ENCODE measurements at places on chromosomes 7 and 10.

DNA sequence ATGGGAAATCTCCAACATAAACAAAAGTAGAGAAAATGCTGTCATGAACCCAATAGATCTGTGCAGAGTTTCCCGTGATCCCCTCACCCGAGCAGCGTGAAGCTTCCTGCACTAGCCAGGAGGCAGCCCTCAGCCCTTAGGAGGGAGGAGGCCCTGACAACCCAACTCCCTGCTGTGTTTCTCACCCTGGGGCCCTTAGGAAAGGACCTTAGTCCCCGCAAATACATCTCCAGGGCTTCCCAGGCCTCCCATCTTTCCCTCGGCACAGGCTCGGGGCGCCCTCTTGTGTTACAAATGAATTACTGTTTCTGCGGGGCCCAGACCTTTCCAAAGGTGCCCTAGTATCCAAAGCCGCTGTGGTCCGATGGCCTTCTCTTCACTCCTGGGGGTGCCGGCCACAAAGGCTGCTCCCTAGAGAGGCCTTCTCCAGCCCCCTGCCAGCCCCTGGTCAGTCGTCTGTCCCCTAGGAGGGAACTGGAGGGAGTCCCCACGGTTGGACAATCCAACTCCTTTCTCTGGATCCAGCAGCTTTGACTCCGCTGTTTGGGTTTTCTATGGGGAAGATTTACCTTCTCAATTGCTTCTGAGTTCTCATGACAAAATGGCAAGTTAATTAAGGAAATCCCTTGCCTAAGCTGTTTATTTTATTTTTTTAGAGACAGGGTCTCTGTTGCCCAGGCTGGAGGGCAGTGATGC lies 49.9 kb upstream of the SH2B2 start:
- DNase-seq, result peak; percentile 19

- DNase-seq, result no peak
Observed at GRCh38 chr10:1063232-1063865, 7.2 kb downstream of the WDR37 start.

- no peak for DNase-seq
Observed at GRCh38 chr7:137036768-137037167, 168.3 kb downstream of the CHRM2 start.

DNA sequence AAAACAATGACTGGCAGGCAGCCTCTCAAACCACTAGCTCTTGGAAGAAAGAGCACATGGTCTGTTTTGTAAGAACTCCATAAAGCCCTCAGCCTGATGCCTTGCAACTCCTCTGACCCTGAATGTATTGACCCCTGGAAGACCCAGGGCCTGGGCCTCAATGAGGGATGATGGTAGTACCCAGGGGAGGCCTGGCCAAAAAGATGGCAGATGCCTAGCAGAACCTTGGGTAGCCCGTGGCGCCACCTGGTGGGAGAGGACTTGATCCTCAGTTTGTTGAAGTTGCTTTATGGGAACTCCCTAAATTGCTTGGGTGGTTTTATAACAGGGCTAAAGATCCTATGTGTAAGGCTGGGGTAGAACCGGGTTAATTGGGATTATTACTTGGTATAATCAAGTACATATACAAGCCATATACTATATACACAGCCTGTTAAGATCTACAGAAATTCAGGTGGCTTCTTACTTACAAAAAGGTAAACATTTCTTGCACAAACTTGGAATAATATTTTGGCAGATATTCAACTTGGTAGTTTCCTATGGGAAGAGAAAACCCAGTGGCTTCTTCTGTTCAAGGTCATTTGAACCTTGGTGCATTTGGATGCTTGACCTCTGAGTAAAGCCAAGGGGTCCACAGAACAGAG lies 95.8 kb upstream of the CACUL1 start:
- DNase-seq, result peak; percentile 44

DNA sequence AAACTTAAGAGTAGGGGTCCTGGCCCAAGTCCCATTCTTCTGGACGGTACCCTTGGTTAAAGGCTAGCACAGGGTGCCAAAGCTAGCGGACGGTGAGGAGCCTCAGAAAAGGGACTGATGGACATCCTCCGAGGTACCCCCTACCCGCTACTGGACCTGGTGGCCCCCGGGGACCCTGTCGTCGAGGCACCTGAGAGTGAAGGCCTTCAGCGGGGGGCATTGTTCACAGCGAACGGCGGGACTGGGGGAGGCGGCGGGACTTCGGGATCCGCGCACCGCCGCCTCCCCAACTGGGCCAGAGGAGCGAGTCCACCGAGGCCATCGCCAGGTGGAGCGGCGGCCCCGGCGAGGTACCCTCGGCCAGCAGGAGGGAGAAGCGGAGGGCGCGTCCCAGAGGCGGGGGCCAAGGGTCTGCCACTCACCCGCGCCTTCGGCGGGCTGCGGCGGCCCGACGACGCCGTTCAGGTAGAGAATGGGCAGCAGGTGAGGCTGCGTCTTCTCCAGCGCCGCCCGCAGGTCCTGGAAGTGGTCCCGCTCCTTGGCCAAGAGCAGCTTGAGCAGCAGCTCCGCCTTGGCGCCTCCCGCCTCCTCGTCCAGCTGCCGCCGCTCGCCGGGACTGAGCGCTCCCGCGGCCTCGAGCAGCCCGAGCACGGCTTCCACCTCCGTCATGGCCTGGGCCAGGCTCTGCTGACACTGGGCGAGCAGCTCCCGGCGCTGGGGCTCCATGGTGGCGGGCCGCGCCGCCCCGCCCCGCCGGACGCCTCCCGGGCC lies 575 bp downstream of the DLG5 start:
- no peak for DNase-seq

DNA sequence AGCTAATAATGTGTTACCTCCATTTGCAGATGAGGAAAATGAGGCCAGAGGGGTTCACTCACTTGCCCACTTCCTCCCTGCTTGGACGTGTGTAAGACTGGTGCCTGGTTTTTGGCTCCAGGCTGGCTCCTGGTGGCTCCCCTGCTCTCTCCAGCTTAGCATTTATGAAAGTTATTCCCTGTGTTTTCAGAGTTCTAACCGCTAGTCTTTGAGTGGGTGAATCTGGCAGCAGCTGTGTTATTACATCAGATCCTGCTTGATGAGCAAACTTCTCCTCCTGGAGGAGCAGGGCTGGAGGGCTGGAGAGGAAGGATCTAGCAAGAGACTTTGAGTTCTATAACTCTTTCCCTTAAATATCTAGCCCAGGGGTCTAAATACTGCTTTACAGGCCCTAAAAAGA lies 80.9 kb upstream of the AGBL3 start:
- no peak for DNase-seq

GRCh38 chr10:6567884-6568283 lies 12.2 kb downstream of the PRKCQ start:
- no peak for DNase-seq

DNA sequence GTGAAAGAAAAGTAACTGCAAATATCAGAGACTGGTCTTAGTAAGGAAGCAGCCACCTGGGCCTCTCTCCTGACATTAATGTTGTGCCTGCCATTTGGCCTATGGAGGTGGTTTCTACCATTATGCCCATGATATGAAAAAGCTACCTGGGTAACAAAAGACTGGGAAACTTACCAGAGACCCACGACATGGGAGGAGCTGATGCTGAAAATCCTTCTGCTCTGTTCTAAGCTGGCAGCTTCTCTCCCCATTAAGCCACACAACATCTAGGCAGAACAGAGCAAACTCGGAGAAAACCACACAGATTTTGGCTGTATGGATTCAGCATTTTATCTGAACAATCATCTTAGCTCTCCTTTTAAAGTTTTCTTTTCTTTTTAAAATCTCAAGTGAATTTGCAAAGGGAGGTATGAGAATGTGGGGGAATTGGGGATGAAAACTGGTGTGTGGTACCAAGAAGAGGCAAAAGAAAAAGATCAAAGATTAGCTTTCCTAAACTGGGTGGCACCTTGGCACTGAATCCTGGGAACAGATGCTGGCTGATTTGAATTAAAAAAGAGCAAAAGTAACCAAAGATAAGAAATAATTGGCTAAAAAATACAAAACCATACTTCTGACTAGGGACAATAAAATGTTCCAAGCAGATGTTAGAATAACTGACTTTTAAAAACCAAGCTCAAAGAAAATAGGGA lies 128.6 kb upstream of the ANKRD1 start:
- no peak for DNase-seq

GRCh38 chr10:308572-309085 lies 173.4 kb downstream of the ZMYND11 start:
- no peak for DNase-seq

- DNase-seq, result peak; percentile 57
Observed at GRCh38 chr10:22335173-22335933, 9.9 kb upstream of the SPAG6 start.

DNA sequence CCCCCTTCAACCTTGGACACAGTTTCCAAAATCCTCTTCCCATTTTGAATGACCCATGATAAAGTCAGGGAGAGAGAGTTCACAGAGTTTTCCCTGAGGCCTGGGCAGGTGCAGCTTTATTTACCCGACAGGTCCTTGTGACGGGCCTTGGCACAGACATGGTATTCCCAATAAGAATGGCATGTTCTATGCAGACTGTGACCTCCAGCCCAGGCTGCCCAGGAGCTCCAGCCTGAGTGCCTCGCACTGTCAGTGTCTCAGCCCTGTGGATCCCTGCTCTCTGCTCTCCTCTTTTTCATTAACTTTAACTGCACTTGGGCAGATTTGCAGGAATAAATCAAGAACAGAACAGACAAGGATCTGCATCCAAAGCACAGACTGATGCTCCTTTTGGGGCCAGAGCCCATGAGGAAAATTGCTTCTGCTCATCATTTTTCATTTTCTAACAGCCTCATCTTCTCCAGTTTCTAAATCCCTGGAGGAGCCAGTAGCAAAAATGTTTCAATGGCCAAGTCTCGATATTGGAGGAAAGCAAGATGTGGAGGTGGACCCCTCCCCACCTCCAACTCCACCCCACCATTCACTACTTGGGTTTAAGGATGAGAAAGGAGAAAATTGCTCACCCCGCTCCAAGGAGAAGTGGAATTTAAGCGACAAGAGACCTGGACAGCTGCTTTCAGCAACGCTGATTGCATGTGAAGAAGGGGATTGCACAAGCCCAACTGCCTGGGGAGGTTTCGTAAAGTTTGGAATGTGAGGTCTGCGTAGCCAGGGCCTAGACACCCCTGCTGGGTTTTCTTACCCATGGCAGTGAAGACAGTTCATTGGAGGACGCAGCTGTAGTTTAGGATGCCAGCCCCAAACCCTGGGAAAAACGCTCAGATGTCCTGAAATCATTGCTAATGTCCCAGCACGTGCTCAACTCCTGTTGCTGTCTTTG lies 225.9 kb downstream of the WDR11 start:
- no peak for DNase-seq

DNA sequence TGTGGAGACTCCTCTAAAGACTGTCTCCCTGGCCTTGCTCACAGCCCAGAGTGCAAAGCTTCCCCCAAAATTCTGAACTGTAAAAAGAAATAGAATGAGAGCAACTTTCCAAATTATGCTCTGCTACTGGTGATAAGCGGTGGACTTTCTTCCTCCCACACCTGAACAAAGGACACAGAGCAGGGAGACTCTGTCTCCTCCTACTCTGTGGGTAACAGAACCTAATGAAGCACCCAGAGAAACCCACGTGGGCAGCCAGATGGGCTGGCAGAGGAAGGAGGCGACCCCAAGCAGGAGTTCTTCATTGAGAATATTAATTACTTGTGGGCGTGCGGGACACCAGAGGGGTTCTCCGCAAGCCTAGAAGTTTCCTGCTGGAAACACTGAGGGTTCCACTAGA lies 139.5 kb downstream of the KMT2E start:
- no peak for DNase-seq

DNA sequence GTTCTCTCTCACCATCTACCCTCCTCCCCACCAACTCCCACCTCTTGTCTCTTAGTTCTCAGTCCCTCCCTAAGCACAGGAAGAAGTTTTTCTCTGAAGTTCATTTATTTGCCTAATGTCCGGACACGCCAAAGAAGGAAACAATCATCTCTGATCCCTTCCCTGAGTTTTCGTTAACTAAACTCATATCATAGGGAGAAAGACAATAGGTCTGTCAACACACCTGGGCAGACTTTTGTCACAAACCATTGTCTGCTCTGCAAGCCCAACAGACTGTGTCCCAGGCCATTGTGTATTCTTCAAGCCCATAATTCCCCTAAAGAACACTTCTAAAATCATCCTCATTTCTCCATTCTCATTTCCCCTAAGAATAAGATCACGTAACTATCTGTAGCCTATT lies 691.0 kb upstream of the MBL2 start:
- DNase-seq, result no peak

DNA sequence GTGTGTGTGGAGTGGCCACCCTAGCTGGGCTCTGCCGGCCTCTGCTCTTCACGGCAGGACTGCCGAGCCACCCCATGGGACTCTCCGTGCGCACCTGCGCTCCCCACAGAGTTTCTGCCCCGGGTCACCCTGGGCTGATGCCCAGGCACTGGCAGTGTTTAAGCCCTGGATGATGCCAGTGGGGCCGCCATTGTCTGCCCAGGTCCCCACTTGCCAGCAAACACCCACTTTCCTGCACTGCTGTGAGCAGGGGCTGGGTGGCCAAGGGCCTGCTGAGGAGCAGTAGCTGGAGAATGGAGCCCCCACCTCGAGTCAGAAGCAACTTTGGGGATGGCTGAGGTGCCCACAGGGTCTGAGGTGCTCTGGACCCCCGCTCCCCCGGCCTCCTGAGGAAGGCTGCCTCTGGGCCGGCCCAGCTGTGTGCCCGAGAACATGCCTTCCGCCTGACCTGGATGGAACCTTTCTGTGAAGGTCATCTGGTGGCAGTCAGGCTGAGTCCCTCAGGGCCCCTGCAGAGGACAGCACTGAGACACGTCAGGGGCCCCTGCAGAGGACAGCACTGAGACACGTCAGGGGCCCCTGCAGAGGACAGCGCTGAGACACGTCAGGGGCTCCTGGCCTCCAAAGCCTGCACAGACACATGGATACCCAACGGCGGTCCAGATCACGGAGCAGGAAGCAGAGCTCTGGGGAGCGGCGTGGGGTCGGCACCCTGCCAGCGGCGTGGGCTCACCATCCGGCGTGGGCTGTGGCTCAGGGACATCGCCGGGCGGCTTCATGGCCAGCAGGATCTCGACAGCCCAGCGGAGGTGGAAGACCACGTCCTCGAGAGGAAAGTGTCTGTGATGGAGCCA lies 62.0 kb downstream of the CFAP46 start:
- DNase-seq, result no peak

GRCh38 chr10:123331438-123331837 lies 177.2 kb downstream of the BUB3 start:
- no peak for DNase-seq
